Muscle of leg (tissue), 16 donors: ENCODE measurements at places on chromosomes 7 and 10. TPM values are rescaled to one million over a fixed set of nuclear protein-coding genes. Genes with fewer than 3 reads are reported as not detected.

- no peak overlapping the region for H3K27ac ChIP-seq
- no peak for DNase-seq
- H3K27me3 ChIP-seq = no peaks in the 10 kb centered on the region
- H3K4me3 ChIP-seq = no peak overlapping the region
Measured at GRCh38 chr10:70803775-70804420, 11.8 kb upstream of the SGPL1 start.

PRSS1 gene
- not detected for total RNA-seq

MALRD1 gene
- 2.7 TPM for total RNA-seq

DKK1 gene
- total RNA-seq = 0.84 TPM

GRCh38 chr7:139709485-139709884 lies 68.3 kb downstream of the HIPK2 start:
- peaks cover 19% of the 10 kb centered on the region for H3K36me3 ChIP-seq
- no peak overlapping the region for H3K27ac ChIP-seq
- no peaks in the 10 kb centered on the region for H3K27me3 ChIP-seq
- H3K4me1 ChIP-seq = peaks cover 25% of the 10 kb centered on the region
- H3K4me3 ChIP-seq = no peak overlapping the region
- DNase-seq = peak; percentile 78

DNA sequence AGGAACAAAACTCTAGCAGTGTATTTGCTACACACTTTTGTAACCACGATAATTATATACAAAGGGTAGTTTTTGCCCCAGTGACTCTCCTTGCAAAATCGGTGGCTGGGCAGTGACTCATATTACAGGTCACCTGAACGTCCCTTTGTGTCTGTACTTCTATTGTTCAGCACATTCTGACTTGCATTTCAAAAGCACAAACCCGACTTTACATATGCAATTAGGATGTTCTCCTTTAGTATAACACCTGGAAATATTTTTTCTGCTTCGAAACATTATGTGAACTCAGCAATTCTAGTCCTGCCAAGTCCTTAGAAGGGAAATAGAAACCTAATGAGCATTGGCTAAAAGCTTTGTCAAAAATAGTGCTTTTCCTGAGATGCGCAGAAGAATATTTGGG lies 6.0 kb downstream of the PRR15 start:
- no peak overlapping the region for H3K27ac ChIP-seq
- no peak for DNase-seq
- no peak overlapping the region for H3K4me3 ChIP-seq
- H3K4me1 ChIP-seq = peaks cover 20% of the 10 kb centered on the region
- H3K36me3 ChIP-seq = no peaks in the 10 kb centered on the region
- H3K27me3 ChIP-seq = peaks cover 40% of the 10 kb centered on the region

GRCh38 chr7:110808361-110808760 lies 282.6 kb upstream of the LRRN3 start:
- DNase-seq = peak; percentile 63
- no peaks in the 10 kb centered on the region for H3K27me3 ChIP-seq
- H3K27ac ChIP-seq = peak overlapping the region; percentile 14
- no peak overlapping the region for H3K4me3 ChIP-seq

RBM20 gene
- total RNA-seq = 8.3 TPM

DNA sequence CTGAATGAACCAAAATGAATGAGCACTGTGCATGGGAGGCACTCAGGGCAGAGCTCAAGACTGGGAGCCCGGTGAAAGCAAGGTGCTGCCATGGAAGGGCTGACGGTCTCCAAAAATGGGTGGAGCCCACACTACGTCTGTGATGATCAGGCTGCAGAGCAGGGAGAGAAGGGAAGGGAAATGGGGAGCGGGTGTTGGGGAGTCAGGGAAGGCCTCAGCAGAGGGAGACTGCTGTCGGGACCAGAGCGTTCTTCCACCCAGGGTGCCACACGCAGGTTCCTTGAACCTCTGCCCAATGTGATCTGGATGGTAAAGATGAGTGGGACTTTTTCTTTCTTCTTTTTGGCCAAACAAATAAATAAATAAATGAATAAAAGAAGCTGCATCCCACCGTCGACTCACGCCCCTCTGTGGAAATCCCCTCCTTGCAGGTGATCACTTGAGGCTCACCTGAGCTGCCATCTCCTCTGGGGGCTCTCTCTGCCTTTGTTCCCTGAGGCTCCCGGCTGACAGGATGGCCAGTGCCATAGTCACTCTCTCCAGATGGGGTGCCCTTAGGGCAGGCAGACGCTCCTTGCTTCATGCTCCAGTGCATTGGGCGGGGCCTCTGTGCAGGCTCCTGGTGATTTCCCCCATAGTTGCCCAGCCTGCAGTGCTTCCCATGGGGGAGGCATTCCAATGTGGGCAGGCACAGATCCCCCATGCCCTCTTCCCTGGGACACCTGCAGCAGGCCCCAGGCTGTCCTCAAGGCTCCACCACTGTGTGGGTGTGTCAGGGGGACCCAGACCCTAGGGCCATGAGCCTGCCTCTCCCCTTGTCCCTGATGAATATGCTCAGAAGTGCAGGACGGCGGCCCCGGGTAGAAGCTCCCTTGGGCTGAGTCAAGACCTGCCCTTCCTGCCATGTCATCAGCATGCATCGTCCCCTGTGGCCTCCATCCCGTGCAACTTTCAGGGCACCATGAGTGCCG lies 131.8 kb downstream of the PTPN20 start:
- peaks cover 47% of the 10 kb centered on the region for H3K4me1 ChIP-seq
- no peak for DNase-seq
- H3K27ac ChIP-seq = no peak overlapping the region
- no peak overlapping the region for H3K4me3 ChIP-seq
- H3K36me3 ChIP-seq = no peaks in the 10 kb centered on the region
- H3K27me3 ChIP-seq = peaks cover 3% of the 10 kb centered on the region

CNTNAP2 gene
- 9.4 TPM for total RNA-seq

GRCh38 chr10:8048281-8049008 lies 6.0 kb upstream of the GATA3 start:
- H3K27me3 ChIP-seq = peaks cover 100% of the 10 kb centered on the region
- H3K4me1 ChIP-seq = peaks cover 49% of the 10 kb centered on the region
- H3K4me3 ChIP-seq = no peak overlapping the region
- H3K36me3 ChIP-seq = no peaks in the 10 kb centered on the region
- H3K27ac ChIP-seq = no peak overlapping the region

DPYSL4 gene
- 1.3 TPM for total RNA-seq

DNA sequence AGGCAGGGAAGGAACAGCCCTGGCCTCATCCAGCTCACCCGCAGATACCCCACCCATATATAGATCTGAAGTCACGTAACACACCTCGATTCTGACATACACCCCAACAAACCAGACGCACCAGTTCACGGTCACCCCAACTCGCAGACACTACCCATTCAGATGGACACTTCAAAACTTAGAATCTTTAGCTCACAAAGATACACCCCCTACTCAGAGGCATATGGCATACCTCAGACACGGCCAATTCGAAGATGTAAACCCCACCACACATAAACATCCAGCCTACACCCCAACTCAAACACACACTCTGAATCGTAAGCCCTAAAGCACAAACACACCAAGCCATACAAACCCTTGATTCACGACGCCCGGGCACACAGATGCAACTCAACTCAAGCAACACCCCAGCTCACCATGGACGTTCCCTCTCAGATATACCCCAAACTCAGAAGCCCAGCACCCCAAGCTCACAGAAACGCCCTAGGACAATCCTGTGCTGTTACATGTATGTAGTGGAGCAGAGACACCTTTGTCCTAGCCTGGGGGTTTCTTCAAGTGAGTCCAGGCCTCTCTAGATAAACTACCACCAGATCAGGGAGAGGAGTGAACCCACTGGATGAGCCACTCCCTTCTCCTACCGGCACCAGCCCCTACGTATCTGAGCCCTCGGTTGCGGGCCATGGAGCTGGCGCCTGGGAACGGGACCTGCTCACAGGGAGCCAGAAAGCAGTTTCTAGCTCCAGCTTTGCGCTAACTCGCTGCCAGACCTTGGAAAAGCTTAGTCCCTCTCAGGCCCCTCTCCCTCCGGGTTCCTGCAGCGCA lies 8.8 kb downstream of the PSD start:
- no peaks in the 10 kb centered on the region for H3K36me3 ChIP-seq
- H3K27ac ChIP-seq = peak overlapping the region; percentile 86
- peak overlapping the region; percentile 42 for H3K4me3 ChIP-seq
- H3K27me3 ChIP-seq = peaks cover 67% of the 10 kb centered on the region
- no peak for DNase-seq

GRCh38 chr10:121914661-121915060 lies 13.2 kb downstream of the ATE1 start:
- H3K4me1 ChIP-seq = no peaks in the 10 kb centered on the region
- H3K27me3 ChIP-seq = no peaks in the 10 kb centered on the region
- no peak overlapping the region for H3K27ac ChIP-seq
- no peak for DNase-seq
- H3K4me3 ChIP-seq = no peak overlapping the region
- H3K36me3 ChIP-seq = peaks cover 35% of the 10 kb centered on the region

DNA sequence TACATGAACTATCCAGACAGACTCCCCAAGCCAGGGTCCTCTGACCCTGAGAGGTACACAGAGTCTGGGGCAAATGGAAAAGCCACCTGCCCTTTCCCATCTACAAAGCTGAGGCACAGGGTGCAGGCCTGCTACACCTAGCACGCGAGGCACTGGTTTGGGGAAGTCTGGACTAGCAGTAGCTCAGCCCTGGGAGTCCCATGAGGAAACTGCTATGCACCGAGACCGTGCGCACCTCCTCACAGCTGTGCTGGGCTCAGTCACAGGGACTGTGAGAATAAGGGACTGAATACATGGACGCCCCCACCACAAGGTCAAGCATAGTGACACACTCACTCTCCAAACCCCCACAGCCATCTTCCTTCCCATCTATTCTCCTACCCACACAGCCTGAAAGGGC lies 8.2 kb downstream of the MAT1A start:
- H3K4me3 ChIP-seq = no peak overlapping the region
- H3K4me1 ChIP-seq = peaks cover 4% of the 10 kb centered on the region
- no peak for DNase-seq
- H3K36me3 ChIP-seq = no peaks in the 10 kb centered on the region
- H3K27ac ChIP-seq = no peak overlapping the region

GET4 gene
- total RNA-seq = 26.6 TPM

GRCh38 chr10:48197236-48197899 lies 77.1 kb downstream of the FRMPD2 start:
- H3K27ac ChIP-seq = no peak overlapping the region
- H3K27me3 ChIP-seq = no peaks in the 10 kb centered on the region
- no peaks in the 10 kb centered on the region for H3K36me3 ChIP-seq

- no peaks in the 10 kb centered on the region for H3K36me3 ChIP-seq
- H3K27ac ChIP-seq = no peak overlapping the region
- H3K4me1 ChIP-seq = no peaks in the 10 kb centered on the region
- no peak for DNase-seq
Measured at GRCh38 chr10:84008878-84009277, 130.4 kb upstream of the GHITM start.

- H3K36me3 ChIP-seq = peaks cover 24% of the 10 kb centered on the region
- peaks cover 12% of the 10 kb centered on the region for H3K4me1 ChIP-seq
- H3K4me3 ChIP-seq = no peak overlapping the region
- H3K27ac ChIP-seq = no peak overlapping the region
- H3K27me3 ChIP-seq = peaks cover 2% of the 10 kb centered on the region
- no peak for DNase-seq
Measured at GRCh38 chr7:5234852-5235831, 45.1 kb downstream of the WIPI2 start.

DNA sequence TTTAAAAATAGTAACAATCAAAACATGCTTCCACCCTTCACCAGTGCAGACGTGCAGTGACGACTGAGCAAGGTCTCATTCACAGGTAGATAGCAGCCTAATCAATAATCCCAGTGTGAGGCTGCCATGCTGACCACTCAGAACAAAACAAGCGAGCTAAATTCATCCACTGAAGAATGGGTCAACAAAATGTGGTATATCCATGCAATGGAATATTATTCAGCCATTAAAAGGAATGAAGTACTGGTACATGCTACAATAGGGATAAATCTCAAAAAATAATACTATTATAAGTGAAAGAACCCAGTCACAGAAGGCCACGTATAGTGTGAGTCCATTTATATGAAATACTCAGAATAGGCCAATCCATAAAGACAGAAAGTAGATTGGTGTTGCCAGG lies 74.0 kb downstream of the PTPRE start:
- no peaks in the 10 kb centered on the region for H3K27me3 ChIP-seq
- H3K4me1 ChIP-seq = peaks cover 30% of the 10 kb centered on the region
- no peak for DNase-seq
- no peak overlapping the region for H3K4me3 ChIP-seq

NKX2-3 gene
- total RNA-seq = 0.62 TPM

FAM20C gene
- 24.0 TPM for total RNA-seq

DNA sequence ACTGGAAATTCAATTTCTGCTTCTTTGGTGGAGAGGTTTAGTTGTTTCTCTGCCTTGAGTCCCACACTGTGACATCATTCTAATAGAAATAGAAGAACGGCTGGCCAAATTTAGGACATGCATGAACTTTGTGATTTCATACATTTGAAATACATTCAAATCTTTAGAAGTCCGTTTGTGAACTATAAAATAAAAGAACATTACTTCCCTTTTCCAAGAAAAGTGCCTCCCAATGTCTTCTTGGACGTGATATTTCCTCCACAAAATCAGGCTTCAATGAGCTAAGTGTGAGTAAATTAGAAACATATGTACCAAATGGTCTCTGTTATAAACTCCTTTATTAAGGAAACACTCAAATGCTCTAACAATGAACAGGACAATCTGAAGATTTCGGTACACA lies 314.5 kb upstream of the AKR1E2 start:
- H3K4me1 ChIP-seq = peaks cover 13% of the 10 kb centered on the region
- no peaks in the 10 kb centered on the region for H3K27me3 ChIP-seq
- H3K4me3 ChIP-seq = no peak overlapping the region
- peak; percentile 96 for DNase-seq

- H3K4me1 ChIP-seq = peaks cover 24% of the 10 kb centered on the region
- H3K27me3 ChIP-seq = no peaks in the 10 kb centered on the region
- DNase-seq = no peak
- H3K27ac ChIP-seq = no peak overlapping the region
- H3K4me3 ChIP-seq = no peak overlapping the region
Measured at GRCh38 chr10:129531969-129532660, 65.1 kb downstream of the MGMT start.

MRLN gene
- 254 TPM for total RNA-seq

DNA sequence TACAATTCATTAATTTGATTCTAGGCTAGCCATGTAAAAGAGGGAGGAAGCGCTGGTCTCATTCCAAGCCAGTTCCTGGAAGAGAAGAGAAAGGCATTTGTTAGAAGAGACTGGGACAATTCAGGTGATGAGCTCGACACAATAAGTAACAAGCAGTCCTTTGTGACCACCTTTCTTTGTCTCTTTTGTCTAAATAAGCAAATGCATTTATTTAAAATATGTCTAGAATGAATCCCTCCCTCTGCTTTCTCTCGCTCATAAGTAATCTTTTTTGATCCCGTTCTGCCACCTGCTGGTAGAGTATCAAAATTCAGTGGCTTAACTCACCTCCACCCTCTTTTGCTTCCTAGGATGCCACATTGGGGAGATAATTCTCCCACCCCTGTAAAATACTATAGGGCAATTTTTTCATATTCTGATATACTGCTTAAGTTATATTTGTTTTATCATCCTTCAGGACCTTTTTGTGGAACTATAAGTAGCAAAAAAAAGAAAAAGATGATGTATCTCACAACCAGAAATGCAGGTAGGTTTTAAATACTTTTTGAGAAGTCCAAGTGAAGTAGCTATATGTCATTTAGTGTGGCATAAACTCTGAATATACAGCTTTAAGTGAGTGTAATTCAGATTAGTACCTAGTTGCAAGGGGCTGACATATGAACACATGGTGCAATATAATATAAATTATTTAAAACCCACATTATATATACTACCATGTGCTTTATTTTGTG lies 91.5 kb downstream of the GSDME start:
- peak; percentile 66 for DNase-seq
- no peaks in the 10 kb centered on the region for H3K4me1 ChIP-seq
- no peak overlapping the region for H3K27ac ChIP-seq
- no peak overlapping the region for H3K4me3 ChIP-seq
- no peaks in the 10 kb centered on the region for H3K27me3 ChIP-seq
- H3K36me3 ChIP-seq = no peaks in the 10 kb centered on the region
